ENCODE measurements at places on chromosomes 7 and 10.

DNA sequence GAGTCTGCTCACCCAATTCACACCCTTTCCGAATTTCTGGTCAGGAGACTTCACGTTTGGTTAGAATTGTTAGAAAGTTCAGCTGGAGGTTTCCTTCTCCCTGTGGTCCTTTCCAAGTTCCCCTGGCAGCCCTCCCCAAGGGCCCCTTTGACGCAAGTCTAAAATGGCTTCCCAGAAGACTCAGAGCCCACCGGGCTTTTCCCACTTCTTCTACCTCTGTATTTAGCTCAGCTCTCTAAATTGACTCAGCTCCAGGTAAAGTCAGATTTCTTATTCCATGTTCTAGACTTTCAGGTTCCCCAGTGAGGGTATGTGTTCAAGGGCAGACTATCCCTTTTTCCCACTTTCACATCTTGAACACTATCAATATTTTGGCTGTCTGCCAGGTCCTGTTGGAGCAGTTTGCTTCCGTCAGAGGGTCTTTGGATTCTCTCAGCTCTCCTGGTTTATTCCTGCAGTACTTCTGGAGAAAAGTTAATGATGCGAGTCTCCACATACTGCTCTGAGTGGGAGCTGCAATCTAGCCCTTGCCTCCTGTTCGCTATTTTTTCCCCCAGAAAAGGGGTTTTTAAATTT is 53.1 kb upstream of the ZNF273 start:
- DNase-seq = no peak

DNA sequence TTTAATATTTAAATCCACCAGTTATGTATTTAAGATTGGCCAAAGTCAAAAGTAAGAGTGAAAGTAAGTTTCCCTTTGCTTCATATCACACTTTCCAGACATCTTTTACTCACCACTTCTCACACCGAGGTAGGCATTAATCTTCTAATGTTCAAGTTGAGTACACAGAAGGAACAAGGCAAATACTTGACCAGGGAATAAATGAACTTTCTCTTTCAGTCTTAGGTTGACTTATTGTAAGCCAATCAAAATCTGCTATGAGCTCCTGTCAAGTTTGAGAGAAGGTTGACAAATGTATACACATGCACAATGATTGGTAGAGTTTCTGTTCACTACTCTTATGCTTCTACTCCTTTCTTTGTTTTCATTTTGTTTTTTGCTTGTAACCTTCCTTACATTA is 842.5 kb downstream of the REEP3 start:
- DNase-seq = no peak

GRCh38 chr7:79050603-79051002 is 402.9 kb downstream of the MAGI2 start:
- no peak for DNase-seq

- no peak for DNase-seq
Measured at GRCh38 chr7:44769776-44770294, 21.2 kb downstream of the ZMIZ2 start.

DNA sequence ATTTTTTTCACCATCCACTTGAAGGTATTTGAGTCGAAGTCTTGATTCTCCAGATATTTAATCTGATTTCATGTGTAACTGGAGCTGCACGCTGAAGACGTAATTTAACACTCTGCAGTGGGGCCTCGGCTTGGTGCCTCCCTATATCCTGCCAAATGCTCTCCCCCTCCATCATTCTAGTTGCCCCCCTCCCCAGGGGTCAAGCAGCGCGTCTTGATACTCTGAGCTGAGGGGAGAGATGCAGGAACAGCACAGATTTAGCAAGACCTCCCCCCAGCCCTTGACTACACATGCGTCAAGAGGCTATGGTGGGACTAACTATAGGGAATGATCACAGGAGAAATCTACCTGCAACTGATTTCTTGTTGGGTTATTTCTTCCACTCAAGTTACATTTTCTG is 85.8 kb downstream of the PRPF18 start:
- DNase-seq = no peak

- no peak for DNase-seq
Measured at GRCh38 chr7:134695321-134695860, 48.7 kb downstream of the BPGM start.

GRCh38 chr7:66363635-66364034 is 158.5 kb downstream of the TPST1 start:
- DNase-seq = no peak

DNA sequence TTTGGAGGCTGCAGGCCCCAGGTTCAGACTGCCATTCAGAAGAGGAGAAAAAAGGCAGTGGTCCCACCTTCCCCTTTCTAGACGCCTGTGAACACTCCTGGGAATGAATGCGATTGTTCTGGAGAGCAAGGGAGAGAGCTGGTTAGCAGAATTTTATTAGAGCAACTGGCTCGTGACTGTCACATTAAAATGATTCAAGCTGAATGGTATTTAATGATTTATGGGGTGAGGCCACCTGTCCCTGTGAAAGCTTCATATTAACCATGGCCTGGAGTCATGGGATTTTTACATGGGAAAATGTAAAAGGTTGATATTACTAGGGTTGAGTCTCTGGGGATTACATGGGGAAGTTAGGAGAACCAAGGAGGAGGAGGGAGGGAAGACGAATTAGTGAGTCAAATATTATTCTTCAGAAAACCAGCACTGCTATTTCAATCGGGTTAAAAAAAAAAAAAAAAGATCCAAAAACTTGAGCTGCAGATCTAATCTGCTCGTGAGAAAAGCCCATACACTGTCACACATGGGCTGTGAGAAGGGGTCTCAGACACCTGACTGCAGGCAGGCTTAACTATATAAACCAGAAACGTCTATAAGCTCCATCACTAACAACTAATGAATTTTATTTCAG is 8.3 kb downstream of the CXCL12 start:
- no peak for DNase-seq

DNA sequence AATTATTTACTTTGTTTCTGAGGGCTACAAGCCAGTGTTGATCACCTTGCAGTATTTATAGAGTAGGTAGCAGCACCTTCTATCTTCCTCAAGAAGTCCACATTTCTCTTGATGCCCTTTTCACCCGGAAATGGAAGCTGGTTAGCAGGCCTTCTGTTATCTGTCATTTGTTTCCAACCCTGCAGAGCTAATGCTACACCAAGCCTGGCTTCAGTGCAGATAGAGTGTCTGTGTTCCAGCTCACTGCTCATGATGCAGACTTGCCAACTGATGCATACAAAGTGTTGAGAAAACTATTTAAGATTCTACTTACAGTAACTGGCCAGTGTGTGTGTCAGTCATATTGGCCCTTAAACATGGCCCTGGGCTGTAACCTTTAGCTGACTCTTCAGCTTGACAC is 301.0 kb downstream of the LHFPL3 start:
- no peak for DNase-seq

- DNase-seq = no peak
Measured at GRCh38 chr10:52566471-52567246, 205.9 kb downstream of the MBL2 start.

DNA sequence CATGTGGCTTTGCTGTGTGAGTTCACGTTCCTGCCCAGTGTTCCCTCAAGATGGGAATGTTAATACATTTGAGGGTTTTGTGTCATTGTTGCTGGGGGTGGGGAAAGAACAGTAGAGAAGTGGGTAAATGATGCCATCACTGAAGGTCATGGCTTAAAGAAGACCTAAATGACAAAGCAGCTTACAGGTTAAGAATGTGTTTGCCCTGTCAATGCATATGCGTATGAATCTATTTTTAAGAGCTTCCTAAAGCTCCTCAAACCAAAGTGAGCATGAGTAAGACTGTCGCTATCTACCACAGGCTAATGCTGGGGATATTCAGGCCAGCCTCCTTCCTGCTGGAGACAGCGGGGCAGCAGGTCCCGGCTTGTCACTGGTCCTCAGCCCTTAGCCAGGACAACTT is 162.9 kb downstream of the CREB5 start:
- no peak for DNase-seq

GRCh38 chr10:131115801-131116200 is 195.7 kb downstream of the TCERG1L start:
- no peak for DNase-seq

DNA sequence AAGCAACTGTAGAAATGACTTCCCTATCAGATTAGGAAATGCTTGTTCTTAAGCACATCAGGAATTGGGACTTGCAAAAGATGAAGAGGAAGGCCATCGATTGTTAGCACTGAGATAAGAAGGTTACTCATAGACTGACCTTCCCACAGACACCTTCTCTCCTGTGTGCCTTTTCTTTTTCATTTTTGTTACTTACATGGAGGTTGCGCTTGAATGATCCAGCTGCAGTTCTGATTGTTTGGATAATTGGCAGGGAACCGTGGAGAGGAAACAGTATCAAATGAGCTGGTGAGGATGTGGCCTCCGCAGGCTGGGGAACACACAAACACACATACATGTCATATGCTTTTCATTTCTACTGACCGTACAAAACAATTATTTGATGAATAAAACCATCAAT is 134.9 kb upstream of the RSU1 start:
- no peak for DNase-seq

DNA sequence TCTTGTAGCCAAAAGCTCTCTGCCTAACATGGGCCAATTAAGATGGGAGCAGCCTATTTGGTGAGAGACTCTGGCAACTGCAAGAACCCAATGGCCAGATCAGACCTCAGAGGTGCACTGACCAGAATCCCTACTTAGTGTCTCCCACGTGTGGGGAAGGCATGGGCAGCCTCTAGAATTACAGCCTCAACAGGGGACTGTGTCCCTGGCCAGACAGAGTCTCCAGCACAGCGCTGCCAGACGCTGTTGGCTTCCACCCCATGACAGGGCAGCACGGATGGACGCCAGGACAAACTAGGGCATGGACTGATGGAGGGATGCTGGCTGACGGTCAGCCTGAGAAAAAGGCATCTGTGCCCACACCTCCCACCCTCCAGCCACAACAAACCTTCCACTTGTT is 729.3 kb upstream of the AUTS2 start:
- DNase-seq = no peak

- no peak for DNase-seq
Measured at GRCh38 chr7:7738622-7739021, 20.2 kb upstream of the RPA3 start.

DNA sequence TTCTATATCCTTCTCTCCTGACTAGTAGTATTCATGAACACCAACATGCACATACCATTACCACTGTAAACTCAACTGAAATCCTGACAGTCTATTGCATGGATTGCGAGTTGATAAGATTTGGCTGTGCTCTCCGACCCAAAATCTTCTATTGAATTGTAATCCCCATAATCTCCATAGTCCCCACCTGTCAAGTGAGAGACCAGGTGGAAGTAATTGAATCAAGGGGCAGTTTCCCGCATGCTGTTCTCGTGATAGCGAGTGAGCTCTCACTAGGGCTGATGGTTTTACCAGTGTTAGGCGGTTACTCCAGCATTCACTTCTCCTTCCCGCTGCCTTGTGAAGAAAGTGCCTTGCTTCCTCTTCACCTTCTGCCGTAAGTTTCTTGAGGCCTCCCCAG is 261.8 kb downstream of the PHF14 start:
- no peak for DNase-seq

- DNase-seq = no peak
Measured at GRCh38 chr7:133109816-133110215, 27.9 kb upstream of the CHCHD3 start.

GRCh38 chr7:111975346-111975745 is 230.9 kb downstream of the DOCK4 start:
- DNase-seq = no peak

GRCh38 chr7:86592185-86592584 is 51.5 kb upstream of the GRM3 start:
- no peak for DNase-seq

- DNase-seq = no peak
Measured at GRCh38 chr10:97740613-97741012, 3.7 kb downstream of the ZFYVE27 start.

DNA sequence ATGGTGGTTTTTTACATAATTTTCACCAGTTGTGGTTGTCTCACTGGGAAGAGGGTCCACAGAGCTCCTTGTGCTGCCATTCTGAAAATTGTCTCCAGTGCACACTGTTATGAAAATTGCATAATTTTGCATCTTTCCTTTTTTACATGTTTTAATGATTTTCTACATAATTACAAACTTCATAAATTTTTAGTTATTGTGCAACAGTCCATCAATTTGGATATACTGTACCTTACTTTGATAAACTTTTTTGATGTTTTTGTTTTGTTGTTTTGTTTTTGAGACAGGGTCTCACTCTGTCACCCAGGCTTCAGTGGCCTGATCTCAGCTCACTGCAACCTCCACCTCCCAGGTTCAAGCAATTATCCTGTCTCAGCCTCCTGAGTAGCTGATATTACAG is 70.6 kb upstream of the AUTS2 start:
- DNase-seq = no peak

DNA sequence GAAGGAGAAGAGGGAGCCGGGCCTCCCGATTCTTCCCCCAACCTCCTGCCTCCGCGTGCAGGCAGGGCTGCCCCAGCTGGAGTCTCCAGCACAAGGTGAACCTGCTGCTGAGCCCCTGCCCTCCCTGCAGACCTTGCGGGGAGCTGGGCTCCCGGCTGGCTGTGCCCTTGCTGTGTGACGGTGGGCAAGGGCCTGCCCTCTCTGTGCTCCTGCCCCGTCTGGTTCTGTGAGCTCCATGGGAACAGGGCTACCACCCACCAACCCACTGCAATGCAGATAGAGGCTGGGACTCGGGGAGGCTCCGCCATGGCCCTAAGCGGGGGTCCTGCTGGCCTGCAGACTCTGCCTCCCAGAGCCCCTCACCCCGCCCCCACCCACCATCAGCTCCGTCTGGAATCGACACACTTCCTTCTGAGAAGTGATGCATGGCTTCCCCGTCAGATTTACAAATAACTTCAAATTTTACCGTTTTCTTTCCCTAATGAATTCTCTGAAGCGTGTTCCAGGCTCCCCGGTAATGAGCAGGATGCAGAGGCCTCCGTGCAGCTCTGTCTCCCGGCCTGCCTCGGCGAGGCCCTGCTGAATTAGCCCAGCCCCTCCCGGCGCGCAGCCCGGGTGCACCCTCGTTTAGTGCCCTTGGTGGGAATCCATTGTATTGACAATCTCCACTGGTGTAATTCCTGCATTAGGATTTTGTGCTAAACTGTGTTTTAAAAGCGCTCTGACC is 111.0 kb downstream of the MICALL2 start:
- DNase-seq = no peak

- no peak for DNase-seq
Measured at GRCh38 chr7:23220690-23221305, 25.8 kb upstream of the GPNMB start.

DNA sequence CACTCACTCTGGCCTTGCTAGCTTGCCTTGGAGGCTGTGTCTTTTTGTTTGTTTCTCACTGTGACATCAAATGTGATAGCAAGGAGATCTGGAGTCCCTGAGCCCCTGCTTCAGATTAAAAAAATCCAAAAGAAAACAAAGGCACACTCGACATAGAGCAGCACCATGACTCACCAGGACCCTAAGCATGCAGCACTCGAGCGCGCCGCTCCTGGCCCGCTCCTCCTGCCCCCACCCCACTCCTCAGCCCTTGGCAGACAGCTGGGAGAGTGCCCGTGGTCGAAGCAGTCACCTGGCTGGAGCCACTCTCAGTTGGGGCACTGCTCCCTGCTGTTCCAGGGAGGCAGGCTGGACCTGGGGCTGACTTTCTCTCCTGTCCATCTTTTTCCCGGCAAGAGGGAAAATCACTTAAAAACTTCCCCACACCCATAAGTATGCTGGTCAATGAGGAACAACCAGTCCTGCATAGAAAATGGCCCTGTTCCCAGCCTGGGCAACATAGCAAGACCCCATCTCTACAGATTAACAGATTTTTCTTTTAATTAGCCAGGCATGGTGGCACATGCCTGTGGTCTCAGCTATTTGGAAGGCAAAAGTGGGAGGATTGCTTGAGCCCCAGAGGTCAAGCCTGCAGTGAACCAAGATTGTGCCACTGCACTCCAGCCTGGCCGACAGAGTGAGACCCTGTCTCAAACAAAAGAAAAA is 128.4 kb downstream of the PAXIP1 start:
- DNase-seq = no peak

- DNase-seq = no peak
Measured at GRCh38 chr7:29892231-29892630, 85.9 kb downstream of the WIPF3 start.

All from stimulated activated CD4-positive, alpha-beta T cell treated with anti-CD3 and anti-CD28 coated beads, Interleukin-1b, Interleukin-23, amount 100 ng/mL, for 1 hour (primary cell).